Activated CD8-positive, alpha-beta memory T cell treated with anti-CD3 and anti-CD28 coated beads for 24 hours (primary cell): ENCODE measurements at places on chromosomes 7 and 10.

- DNase-seq, result no peak
These were observed 176.2 kb upstream of the SHH start for GRCh38 chr7:155988416-155988815.

GRCh38 chr10:83764666-83765065, 374.6 kb upstream of the GHITM start:
- no peak for DNase-seq

DNA sequence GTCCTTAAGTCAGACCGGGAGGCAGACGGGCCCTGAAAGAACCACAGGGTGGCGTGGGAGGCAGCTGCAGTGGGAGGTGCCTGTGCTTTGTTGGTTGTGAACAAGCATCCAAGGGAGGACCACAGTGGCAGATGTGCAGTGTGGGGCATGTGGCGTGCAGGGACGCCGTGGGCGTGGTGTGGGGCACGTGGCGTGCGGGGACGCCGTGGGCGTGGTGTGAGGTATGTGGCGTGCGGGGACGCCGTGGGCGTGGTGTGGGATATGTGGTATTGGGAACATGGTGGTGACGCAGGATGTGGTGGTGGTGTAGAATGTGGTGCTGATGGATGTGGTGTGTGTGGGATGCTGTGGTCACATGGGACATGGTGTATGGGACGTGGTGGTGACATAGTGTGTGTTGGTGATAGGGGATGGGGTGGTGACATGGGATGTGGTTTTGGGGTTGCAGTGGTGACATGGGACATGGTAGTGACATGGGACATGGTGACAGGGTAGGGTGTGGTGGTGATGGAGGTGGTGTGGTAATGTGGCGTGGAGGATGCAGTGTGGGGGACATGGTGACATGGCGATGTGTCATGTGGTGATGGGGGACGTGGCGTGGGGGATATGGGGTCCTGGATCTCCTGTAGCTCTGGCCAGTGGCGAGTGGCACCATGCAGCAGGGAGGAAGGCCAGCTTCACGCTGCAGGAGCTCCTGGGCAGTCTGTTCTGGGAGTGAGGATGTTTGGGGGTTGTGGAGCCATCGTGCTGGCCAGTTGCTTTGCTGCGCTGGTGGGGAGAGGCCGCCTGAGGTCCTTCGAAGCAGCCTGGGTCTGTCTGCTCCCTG, 78.8 kb downstream of the INPP5A start:
- peak; percentile 86 for DNase-seq

- DNase-seq, result no peak
These were observed 17.9 kb upstream of the CCSER2 start for GRCh38 chr10:84310470-84310869.

GRCh38 chr7:123580406-123581161, 21.0 kb upstream of the ASB15 start:
- DNase-seq, result no peak

DNA sequence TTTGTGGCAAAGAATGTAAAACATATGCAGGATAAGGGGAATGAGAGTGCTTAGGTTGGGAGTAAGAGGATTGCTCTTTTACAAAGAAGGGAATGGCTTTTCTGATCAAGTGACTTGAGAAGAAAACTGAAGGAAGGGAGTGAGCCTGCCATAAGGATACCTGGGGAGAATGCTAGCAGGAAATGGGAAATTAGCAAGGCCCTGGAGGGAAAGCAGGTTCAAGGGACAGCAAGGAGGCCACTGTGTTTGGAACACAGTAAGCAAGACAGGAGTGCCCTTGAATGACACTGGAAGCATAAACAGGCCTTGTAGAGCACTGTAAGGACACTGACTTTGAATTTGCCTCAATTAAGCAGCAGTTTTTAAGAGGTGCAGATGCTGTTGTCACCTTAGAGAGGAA, 1069.9 kb downstream of the DNAJB9 start:
- no peak for DNase-seq

DNA sequence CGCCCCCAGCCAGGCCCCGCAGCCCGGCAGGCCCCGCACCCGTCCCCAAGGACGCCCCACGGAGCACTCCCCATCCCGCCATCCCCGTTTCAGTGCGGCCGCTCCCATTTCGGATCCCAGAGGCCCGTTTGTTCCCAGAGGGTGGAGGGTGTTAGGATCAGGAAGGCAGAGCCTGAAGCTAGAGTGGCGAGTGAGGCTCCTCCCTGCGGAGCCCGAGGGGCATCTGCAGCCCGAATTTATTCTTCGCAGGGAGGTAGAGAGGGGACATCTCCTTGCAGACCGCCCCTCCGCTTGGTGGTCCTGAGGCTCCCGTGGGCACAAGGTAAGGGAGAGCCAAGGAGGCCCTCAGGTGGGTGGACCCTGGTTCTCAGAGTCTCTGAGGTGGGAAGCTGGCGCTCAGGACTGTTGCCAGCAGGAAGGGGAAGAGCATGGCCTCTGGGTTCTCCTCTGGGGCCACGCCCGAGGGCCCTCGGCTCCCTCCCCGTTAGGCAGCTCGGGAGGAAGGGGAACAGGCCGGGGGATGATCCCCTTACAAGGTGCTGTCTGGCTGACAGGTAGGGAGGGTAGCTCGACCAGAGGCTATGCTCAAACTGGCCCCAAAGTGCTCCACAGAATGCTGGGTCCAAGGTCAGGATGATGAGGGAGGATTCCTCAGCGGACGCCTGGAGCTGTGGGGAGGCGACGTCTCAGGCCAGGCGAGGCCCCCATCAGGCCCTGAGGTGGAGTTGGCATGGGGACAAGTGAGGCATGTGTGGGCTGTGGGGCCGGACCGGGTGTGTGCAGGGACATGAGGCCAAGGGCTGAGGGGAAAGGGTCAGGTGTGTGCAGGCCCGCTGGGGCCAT, 17.4 kb downstream of the POLL start:
- no peak for DNase-seq
